ENCODE measurements at places on chromosomes 1 and 21.

- no peak for DNase-seq
Observed at GRCh38 chr1:69991644-69992043, 213.7 kb downstream of the LRRC40 start.

DNA sequence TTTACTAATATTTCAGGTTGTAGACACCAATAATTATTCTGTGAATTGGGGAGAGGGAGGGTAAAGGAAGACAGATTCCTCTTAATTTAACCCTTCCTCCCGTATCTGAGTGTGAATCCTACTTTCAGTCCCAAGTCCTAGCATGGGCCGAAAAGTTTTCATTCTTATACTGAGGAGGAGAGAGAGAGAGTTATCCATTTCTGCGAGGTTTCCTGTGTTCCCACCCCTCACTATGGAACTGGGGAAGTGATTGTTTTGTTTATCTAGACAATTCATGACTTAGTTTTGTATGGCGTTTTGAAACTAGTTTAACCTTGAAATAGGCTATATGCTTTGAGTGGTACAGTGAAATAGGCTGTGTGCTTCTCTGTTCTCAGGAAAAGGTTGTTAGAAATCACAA is 134.0 kb upstream of the DPYD start:
- DNase-seq, result no peak

DNA sequence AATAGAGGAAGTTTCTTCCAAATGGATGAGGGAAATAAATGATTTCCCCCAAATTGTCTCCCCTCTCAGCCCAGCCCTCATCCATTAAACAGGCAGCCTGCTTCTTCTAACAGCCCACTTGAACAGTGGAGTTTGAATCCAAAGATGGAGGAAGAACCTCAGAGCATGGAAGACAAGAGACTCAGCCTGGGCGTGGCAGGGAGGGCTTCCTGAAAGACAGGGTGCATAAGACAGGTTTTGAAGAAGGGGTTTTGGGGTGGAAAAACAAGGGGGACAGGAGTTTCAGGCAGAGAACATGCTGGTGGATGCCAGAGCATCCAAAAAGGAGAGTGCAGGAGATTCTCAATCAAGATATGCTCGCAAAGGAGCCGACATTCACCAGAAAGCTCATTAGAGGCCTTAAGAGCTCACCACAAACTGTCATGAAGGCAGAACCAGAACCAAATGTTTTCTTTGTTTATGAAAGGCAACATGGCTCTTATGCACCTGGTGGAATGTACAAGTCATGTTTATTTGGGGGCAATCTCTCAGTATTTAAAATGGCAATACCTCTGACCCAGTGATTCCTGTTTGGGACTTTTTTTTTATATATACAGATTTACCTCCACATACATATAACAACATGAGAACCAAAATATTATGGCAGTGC is 26.5 kb upstream of the TSPEAR start:
- DNase-seq, result no peak

- no peak for DNase-seq
Observed at GRCh38 chr1:93961906-93962305, 52.7 kb upstream of the GCLM start.

GRCh38 chr21:41478319-41479177 is 29.4 kb downstream of the TMPRSS2 start:
- no peak for DNase-seq

GRCh38 chr1:208387908-208388811 is 144.0 kb upstream of the PLXNA2 start:
- DNase-seq, result no peak

DNA sequence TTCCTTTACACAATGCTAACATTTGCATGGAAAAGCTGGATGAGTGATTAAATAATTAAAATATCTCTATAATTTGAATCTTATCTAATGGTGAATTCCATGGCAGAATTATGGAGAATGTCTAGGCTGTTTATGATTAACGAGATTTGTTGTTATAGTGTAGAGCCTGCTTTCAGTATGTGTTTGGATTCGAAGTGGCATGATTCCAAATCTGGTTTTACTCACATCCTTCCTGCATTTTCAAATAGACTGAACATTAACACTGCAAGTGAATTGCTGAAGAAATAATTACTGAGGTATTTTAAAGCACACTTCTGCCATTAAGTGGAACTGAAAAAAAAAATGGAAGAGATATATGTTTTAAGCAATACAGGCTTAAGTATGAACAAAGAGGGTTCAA is 5.1 kb upstream of the NEK7 start:
- DNase-seq, result no peak

DNA sequence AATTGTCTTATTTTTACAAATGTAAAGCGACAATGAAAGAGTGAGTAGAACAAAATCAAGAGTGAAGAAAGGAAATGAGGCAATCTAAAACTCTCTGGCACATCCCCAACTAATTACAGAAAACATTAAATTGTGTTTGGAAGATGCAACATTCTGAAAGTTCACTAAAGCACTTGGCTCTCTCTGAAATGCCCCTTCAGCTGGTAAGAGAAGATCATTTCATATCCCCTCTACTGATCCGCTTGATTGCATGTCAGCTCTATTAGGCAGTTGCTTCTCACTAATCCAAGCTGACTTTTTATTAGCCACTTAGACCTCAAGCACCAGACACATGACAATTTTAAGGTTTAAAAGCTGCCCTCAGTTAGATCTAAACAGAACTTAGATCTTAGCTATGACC is 262.8 kb upstream of the PRMT6 start:
- no peak for DNase-seq

GRCh38 chr1:41620365-41621169 is 136.1 kb upstream of the EDN2 start:
- no peak for DNase-seq

DNA sequence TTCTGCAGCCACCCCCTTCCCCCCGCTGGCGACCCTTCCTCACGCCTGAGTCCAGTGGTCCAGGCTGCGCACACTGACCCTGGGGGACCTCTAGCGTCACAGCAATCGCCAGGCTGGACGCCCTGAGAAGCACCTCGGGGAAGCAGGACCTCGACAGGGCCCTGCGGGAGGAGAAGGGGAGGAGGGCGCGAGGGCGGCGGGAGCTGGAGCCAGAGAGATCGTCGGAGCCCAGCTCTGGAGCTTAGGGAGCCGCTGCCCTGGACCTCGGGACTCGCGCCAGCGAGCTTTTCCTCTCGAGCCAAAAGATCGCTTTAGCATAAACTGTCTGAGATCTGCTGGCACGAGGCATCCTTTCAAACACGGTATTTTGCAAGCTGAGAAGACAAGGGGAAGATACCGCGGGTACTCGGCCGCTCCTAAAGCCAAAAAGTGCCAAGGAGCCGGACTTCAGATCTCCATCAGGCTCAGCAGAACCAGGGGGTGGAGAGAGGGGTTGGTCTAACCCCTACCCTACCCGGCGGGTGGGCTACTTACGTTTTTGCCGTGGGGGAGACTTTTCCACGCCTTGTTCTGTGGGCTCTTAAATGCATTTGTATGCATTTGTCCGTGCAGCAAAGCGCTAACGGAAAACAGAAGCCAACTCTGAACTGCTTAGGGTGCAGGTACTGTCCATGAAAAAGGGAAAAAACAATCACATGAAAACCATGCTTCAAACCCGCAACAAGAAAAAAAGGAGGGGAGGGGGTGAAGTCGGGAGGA is 586 bp downstream of the COL24A1 start:
- DNase-seq, result no peak

DNA sequence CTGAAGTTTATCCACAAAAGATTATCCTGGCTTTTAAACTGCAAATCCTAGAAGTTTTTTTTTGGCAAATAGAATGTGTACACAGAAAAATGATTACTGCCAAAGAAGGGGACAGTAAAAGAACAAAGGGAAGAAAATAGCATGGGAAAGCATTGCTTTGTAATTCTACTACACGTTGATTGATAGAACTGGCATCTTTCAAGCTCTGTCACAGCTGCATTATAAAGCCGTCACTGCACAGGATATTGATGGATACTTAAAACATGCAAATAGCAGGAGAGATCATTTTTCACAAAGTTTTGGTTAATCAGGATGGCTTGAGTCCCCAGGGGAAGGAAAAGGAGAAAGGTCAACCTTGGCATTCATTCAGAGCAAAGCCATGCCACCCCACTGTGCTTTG is 183.7 kb upstream of the RRP15 start:
- DNase-seq, result no peak

GRCh38 chr21:32844653-32845436 is 73.3 kb upstream of the PAXBP1 start:
- no peak for DNase-seq

DNA sequence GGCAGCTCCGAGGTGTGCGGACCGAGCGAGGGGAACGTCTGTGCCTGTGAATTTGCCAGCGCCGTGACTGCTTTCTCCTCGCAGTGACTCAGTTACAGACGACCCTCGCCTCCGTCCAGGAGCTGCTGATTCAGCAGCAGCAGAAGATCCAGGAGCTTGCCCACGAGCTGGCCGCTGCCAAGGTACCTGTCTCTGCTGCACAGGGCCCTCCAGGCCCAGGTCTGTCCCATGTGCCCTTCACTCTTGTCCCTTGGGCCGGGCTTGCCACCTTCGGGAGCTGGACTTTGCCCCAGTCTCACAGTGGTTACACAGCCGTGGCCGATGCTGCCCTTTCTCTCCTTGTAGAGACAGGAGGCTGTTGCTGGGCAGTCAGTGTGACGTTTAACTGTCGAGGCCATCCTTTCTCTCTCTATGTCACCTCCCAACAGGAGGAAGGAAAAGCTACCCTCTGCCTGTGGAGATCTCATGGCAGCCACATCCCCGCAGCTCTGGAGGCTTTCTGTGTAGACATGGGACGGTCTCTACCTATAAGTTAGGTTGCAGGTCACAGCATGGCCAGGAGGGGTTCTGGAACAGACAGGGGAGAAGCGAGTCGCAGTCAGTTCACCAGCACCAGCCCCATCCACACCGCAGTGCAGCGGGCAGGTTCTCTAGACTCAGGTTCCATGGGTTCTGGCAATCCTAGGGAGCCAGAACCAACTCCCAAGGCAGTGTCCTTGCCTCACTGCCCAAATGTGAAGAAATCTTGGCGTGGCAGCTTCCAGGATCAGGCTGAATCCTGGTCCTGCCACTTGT is 149.7 kb downstream of the PEX14 start:
- no peak for DNase-seq

DNA sequence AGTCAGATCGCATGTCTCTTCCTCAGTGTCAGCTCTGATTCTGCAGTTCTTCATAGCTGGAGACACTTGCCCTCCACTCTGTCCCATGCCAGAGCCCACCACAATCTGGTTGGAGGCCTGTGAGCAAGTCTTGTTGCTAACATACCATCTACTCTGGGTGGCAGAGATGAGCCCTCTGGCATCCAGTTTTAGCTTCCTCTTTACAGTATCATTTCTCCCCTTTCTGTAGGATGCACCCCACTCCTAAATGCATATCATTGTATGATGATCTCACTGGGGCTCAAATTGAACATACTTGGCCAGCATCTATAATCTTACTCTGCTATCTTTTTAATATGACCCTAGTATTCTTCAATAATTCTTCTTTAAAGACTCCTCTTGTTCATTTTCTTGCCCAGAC is 16.9 kb downstream of the PCNX2 start:
- no peak for DNase-seq

GRCh38 chr21:32371913-32372314 is 20.9 kb downstream of the URB1 start:
- no peak for DNase-seq

- no peak for DNase-seq
Observed at GRCh38 chr1:87218618-87219017, 110.1 kb upstream of the LMO4 start.

GRCh38 chr1:22652881-22653316 is at the start of gene C1QB:
C1QB (plus strand) TSS chr1:22653236; CDS start chr1:22659463, 6,227 bp downstream.
- no peak for DNase-seq

- no peak for DNase-seq
Observed at GRCh38 chr1:154819628-154820590, 50.2 kb downstream of the KCNN3 start.

DNA sequence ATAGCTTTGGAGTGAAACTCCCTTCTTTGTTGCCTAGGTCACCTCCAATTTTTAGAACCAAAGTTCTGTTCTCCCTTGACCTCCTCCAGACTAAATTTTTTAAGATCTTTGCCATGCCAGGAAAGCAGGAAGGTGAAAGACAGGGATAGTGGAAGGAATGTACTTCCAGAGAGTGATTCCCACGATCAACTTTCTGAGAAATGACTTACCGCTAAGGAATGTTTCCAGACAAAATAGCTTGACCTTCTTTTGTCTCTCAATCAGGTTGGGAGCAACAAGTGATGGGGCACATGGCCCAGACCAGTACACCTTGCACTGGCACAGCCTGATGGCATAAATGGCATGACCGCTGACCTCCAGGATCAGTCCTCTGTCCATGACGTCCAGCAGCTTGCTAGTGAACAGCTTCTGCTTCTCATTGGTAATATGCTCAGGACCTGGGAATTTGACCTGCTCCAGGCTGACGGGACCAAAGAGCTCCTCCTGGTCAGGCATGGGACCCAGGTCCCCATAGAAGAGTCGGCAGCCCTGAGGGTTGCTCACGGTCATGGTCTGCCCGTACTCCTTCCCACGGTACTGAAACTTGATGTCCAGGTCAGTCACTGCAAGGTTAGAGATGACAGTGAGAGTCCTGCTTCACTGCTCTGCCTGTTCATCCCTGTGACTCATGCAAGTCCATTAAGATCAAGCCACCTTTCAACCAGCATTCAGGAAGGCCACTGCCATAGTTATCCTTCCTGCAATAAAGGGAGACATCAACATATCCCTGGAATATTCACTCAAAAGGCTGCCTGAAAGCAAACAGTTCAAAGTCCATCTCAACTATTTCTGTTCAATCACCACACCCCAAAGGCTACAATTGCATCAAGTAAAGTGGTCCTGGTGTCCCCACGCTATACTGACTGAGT is 6.2 kb upstream of the C1orf74 start:
- DNase-seq, result no peak
